T-helper 22 cell (primary cell): ENCODE measurements at places on chromosomes 6 and 20.
A peak's percentile ranks its signal among the peaks of the same experiment; 100 is the strongest.

DNA sequence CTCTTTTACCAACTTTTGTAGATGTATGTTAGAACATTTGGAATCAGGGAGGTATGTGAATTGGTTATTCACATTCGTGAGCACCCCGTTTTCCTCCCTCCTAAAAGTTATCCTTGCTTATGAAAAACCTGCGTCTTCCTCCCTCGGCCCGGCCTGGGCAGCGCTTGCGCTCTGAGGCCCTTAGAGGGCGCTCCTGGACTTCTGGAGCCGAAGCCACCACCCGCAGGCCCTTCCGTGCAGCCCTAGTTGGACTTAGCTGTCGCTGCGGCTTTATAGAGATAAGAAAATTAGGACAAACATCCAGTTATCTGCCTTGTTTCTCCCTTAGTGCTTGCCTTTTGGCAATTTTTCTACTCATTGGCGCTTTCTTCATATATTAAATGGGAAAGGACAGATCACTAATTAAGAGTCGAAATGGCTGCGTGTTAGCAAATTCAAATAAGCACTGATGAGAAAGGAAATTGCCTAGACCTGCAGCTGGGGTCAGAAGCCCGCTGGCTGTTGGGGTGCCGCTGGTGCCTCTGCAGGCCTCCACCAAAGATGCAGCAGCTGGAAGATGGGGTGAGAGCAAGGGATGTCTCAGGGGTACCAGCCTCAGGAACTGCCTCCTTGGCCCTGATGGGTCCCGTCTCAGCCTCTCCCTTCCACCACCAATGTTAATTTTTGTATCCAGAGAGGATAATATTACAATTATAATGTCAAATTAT is 5.2 kb downstream of the FNDC1 start:
- DNase-seq: peak; percentile 13

GRCh38 chr6:126672649-126673048 is 332.7 kb downstream of the CENPW start:
- no peak for DNase-seq

DNA sequence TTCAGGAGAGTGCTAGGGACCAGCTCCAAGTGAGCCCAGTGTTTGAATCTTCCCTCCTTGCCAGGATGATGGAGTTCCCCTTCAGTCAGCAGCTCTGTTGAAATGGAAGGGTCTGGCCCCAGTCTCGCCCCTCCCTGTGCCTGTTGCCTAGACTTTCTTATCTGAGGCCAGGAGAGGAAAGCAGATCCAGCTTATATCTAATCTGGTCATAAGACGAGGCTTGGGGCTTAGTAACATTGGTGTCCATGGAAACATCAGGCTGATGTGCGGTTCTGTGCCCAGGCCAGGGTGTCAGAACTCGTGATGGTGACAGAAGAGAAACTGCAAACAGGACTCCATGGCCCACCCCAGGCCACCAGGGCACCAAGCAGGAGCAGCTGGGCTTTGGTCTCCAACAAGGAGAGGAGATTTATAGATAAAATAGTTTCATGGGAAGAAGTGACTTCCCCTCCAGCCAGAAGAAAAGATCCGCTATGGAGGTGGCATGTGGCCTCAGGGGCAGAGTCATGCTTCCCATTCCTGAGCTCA is 9.8 kb downstream of the MAS1L start:
- DNase-seq: no peak

DNA sequence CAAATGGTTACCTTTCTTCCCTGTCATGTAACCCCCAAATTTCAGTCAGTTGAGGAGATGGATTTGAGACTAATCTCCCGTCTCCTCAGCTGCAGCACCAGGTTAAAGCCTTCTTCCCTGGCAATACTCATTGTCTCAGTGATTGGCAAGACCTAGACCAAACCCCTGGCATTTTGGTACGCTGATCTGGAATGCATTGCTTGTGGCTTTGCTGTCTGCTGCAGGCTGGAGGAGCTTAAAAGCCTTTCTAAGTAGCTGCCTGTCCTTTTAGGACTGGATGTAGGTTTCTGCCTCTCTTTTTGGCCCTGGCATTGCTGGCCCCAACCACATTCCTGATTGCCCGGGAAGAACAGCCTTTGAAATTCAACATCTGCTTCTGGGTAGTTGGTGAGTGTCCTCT is 729.6 kb upstream of the GJE1 start:
- DNase-seq: no peak

GRCh38 chr6:33995309-33996119 is 150.4 kb downstream of the GRM4 start:
- no peak for DNase-seq

DNA sequence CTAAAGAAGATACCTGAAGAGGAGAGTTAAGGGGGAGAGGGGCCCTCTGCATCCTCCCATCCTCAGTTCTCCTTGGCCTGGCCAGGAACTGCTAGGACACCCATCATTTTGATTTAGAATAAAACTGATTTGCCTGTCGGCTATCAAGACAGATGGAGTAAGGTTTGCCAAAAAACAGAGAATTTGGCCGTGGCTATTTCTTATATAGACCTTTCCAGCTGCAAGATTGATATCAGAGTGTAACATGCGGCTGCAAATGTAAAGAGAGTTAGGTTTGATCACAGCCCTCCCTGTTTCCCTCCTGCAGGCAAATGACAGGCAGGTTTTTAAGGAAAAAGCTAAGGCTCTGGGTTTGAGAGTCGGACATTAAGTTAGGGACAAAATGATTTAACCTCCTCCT is 226.6 kb upstream of the TAB2 start:
- DNase-seq: no peak

GRCh38 chr6:6008648-6009421 is 2.1 kb upstream of the NRN1 start:
- DNase-seq: no peak

GRCh38 chr6:145360865-145361264 is 374.5 kb downstream of the EPM2A start:
- DNase-seq: no peak

DNA sequence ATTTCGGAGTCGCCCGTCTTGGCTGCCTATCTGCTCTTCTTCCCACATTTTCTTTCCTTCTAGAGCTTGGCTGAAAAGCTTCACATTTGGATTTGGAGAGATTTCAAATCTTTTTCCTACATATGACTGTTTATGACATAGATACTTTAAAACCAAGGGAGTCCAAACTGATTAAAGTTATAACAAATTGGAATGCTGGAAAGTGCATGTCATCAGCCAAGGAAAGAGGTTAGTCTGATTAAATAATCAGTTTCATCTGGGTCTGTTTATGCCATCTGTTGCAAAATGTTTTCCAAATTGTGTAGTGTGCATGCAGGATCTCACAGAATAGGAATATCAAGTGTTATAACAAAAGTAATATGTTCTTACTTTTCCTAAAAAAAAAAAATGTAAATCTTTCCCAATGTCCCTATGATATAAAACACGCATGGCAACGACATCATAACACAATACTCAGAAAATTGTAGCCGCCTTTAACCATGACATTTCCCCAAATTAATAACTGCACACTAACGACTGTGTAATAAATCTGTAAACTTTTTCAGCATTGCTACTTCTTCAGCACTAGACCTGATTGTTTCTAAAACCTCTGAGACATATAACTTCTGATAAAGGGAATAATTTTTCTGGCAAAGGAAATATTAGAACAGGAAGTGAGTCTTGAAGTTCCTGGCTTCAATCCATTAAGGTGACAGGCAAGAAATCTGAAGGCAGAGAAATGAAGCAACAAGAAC is 230.2 kb upstream of the FOXQ1 start:
- DNase-seq: no peak

DNA sequence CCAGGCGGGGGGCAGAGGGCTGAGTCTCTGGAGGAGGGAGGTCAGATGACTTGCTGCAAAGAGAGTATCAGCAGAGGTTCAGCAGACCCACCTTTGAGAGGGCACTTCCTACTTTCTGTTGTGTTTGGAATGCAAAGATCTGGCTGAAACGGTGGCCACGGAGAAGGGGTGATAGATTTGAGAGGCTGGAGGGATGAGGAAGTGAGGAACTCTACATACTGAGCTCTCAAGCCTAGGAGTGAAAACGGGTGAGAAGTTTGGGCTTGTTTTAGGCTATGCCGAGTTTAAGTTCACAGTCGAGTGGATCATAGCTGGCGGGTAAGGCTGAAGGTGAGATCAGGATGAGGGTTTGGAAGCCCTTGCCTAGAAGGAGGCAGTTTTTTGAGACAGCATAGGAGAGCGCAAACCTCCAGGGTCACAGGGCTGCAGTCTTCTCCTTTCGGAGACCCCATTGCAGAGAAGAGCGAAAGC is 477 bp upstream of the ITPA start:
- no peak for DNase-seq

- DNase-seq: no peak
Observed at GRCh38 chr20:38395165-38395564, 40.0 kb downstream of the SNHG17 start.

DNA sequence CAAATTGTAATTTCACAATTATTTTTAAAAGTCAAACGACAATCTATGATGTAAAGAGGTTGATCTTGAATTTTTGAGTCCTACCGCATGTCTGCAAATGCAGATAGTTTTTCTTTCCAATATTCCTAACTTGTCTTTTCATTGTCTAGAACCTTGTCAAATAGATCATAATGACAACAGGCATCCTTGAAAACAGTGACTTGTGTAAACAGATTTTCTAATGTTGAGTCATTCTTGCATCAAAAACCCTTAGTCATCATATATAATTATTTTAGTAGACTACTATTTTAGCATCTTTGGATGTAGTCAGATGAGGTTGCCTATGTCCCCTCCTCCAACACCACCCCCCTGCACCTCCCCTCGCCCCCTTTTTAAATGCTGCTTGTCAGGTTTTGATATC is 43.8 kb downstream of the BMP6 start:
- no peak for DNase-seq

DNA sequence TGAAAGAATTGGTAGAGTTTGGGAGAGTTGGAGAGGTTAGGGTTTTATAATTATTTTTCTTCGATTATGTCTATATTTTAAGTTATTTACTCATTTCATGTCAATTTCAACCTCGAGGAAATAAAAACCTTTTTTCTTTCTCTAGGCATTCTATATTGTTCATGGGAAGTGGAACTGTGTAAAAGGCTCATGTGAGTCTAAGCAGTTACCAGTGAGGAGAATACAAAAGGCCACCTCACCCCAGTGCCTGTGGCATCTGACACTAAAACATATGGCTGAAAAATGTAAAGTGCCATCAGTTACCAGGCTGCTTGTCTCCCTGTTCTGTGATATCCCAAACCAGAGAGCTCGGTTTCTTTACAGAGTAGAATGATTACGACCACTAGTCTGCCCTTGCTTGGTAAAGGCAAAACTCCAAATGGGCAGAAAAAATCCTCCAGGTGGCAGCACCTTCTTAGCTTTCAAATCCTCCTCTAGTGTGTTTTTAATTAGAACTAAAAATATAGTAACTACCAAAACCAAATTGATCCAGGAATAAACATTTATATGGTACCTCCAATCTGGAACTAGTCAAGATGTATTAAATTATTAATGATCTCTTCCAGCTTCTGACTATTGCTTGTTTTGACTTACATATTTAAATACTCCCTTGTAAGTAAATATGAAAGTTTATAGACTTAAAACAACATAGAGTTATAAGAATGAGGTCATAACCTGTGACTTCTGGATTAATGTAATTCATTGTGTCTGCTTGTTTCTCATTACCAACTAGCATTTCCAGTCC is 122.6 kb upstream of the MCHR2 start:
- no peak for DNase-seq

- DNase-seq: no peak
Observed at GRCh38 chr6:24990236-24990845, 54.6 kb upstream of the RIPOR2 start.

DNA sequence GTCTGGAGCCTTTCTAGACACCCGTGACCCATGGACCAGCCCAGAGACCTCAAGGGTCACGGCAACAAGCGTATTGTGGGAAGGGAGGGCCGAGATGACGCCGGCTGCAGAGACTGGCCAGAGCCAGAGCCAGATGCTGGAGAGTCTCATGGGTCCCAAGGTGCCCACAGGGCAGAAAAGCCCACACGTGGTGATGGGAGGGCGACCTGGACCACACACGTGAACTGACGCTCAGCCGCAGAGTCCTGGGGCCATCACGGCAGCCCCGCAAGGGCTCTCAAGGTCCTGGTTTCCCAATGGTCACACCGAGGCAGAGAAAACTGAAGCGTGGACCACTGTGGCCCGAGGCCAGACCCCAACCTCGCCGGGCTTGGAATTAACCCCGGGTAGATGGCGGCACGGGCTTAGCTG is 92.6 kb downstream of the YTHDF1 start:
- no peak for DNase-seq

DNA sequence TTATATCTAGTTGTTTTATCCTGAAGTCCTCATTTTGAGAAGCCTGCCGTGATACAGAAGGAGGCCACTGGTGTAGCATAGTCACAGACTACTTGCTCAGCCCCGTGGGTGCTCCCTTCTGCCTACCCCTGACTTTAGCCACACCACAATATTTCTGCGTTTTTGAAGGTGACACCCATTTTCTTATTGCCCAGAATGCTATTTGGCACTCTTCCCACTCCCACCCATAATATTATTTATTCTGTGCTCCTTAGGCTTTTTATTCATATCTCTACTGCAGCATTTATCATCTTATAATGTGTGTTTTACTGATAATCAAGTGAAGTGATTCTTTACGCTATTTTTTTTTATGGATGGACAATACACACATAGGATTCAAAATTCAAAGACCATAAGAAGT is 107.3 kb downstream of the OR2B2 start:
- DNase-seq: no peak

DNA sequence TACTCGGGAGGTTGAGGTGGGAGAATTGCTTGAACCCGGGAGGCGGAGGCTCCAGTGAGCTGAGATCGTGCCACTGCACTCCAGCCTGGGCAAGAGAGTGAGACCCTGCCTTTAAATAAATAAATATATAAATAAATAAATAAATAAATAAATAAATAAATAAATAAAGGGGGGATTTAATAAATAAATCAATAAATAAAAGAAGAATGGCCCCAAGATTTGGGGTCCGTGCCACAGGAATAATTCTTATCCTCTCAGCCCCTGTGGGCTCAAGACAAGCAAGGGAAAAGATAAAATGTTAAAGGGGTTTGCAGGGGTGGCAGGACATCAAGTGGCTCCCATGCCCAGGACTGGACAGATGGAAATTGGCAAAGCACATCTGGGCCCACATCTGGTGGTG is 31.2 kb upstream of the MDFI start:
- no peak for DNase-seq

DNA sequence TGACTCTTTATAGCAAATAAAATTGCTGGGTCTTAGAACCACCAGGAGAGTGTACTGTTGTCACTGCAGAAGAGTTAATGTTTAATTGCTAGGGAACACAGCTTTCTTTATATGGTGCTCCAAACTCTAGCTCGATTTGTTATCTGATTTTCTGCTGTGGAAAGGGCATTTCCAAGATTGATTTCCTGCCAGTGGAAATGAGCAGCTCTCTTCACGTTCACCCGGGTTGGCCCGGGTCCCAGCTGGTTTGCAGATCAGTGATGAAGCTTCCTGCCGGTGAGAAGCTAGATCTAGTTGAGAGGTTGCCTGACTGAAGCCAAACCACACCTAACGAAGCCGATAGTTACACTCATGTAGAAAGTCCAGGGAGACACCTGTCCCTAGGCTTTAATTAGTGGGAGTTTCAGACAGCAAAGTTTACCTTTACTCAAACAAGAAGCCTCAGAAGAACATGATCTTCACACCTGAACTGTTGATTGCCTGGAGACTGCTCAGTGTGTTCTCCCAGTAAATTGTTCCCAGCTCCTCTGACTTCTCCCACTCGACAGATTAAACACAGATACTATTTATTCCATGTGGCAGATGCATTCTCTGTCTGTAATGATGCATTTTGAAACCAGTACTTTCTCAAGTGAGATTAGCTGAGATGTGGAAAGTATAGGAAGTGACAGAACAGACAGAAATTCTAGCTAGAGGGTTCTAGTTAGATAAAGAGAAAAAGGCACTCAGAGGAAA is 27.8 kb downstream of the PAQR8 start:
- peak; percentile 73 for DNase-seq
